ENCODE measurements at places on chromosomes 2 and 18.

DNA sequence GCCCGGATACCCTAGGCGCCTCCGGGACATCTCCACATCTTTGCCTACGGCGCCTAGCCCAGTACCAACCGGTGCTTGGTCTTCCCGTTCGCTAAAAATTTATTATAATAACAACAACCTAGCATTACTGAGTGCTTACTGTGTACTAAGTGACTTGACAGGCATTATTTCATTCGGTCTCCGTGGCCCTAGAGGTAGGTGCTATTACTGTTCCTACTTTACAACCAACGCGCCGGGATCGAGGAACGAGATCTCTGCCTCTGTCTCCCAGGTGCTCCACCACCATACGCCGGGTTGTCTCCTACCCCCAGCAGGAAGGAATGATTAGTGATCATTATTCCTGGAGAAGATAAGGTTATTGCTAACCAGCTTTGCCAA lies 657 bp upstream of the BIN1 start:
- DNase-seq = no peak

- DNase-seq = no peak
Measured at GRCh38 chr2:118846953-118847761, at the start of gene EN1. Gene EN1 (minus strand): TSS chr2:118847648. CDS start chr2:118847167, 481 bp downstream.

DNA sequence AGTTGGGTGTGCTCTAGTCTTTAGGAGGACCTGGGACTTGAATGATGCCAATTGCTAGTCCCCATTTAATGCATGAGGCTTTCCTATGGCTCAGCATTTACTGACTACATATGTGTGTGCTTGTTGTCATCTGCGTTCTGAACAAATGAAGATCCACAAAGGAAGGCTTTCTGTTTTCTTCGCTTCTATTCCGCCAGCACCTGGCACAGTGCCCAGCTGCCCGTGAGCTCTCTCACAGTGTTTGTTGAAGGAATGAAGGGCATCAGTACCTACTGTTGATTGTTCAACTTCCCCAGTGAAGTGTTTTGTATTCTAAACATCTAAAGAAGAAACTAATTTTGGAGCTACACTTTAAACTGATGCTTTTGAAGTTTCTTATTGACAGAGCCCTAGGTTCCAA lies 122.4 kb upstream of the LINC00305 start:
- DNase-seq = no peak

DNA sequence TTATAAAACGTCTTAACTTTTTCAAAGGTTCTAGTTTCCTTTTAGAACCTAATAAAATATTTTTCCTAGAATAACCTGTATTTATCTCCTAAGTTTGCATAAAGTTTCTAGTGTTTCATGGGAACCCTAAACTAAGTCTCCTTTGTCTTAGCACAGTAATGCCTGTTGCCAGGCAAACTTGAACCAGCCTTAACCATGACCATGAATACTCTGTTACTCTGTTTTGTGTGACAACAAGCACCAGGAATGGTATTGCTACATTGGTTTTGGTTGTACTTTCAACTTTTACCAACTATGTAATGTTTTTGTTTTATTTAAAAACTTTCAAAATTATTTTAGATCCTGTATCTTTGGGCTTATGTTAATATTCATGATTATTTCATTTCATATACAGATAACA lies 137.6 kb downstream of the CERS6 start:
- no peak for DNase-seq

DNA sequence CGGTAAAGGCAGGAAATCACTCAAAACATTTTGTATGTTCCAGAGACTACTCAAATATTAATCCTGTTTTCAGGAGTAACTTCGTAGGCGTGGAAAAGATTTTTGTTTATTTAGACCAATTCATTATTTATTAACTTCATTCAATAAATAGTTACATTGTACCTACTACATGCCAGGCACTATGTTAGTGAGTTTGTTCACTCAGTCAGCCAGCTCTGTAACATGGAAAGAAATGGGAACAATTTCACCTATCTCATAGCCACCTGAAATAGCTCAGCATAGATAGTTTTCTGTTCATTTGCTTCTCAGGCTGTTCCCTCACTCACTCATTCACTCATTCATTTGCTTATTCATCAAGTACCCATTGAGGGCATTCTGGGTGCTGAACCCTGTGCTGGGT lies 34.6 kb downstream of the TTC39C start:
- no peak for DNase-seq

DNA sequence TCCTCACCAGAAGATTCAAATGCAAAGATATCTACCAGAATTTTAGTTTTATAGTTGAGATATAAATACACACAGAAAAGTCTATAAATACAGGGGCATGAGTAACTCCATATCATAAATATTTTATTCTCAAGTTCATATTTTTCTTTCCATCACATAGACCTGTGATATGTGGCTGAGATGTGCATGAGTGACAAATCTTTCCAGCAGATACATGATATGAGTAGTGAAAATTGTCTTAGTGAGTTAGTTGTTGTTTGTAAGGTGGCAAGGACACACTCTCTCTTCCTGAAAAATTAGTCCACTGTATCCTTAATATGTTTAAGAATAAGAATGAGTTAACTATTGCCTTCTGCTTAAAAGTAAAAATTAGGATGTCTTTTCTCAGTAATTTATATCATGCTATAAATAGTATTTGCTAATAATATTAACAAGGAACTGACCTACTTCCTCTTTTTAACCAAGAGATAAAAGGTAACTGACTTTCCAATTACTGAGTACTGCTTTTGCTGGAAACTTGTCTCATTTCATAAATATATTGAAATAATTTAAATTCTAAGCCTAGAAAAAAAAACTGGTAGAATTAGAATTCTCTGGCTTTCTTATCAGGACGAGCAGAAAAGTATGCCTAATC lies 85.2 kb upstream of the SESTD1 start:
- no peak for DNase-seq

DNA sequence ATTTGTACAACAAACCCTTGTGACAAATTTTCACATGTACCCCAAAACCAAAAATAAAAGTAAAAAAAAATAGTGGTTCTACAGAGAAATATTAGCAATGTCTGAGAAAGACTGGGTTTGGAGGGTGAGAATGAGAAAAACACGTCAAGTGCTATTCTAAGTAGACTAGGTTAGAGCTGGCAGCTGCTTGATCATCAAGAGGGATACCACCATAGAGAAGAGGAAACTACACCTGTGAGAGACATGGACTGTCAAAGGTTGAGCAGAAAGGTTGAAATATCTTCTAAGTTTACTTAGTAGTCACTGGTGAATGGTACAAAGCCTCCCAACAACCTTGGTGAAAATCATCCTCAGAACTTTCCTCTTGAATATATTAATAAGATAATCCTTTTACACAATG lies 126.9 kb upstream of the ITGA4 start:
- DNase-seq = no peak

DNA sequence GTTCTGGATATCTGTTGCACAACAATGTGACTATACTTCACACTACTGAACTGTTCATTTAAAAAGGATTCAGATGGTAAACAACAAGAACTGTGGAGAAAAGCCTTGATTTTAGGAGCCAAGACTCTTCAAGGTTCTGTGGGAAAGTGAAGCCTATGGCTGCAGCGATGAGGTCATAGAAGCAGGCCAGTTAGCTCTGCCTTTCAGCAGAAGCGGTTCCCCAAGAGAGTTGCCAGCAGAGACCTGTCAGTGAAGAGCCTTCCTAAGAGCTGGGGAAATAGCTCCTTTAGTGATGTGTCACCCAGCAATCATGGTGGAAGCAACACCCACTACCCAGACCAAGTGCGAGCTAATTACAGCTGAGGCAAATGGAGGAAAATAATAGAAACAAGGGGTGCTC lies 346.5 kb upstream of the ETAA1 start:
- DNase-seq = no peak

GRCh38 chr2:156306821-156307220 lies 25.7 kb downstream of the NR4A2 start:
- DNase-seq = no peak

DNA sequence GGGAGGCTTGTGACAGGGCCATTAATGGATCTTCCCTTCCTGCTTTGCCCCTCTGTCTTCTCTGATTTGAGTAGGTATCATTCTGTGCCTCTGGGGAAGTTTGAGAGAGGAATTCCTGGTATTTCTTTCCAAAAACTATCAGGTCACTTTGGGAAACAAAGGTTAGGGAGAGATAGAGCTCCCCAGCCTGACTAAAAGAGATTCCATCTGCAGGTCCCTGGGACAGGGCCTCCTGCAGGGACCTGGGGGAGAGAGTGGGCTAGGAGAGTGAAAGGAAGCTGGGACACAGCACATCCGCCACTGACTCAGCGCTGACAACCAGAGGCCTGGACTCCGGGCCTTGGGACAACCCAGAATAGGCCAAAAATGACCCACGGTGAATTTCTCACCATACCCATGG lies 6.4 kb downstream of the GALNT14 start:
- no peak for DNase-seq

DNA sequence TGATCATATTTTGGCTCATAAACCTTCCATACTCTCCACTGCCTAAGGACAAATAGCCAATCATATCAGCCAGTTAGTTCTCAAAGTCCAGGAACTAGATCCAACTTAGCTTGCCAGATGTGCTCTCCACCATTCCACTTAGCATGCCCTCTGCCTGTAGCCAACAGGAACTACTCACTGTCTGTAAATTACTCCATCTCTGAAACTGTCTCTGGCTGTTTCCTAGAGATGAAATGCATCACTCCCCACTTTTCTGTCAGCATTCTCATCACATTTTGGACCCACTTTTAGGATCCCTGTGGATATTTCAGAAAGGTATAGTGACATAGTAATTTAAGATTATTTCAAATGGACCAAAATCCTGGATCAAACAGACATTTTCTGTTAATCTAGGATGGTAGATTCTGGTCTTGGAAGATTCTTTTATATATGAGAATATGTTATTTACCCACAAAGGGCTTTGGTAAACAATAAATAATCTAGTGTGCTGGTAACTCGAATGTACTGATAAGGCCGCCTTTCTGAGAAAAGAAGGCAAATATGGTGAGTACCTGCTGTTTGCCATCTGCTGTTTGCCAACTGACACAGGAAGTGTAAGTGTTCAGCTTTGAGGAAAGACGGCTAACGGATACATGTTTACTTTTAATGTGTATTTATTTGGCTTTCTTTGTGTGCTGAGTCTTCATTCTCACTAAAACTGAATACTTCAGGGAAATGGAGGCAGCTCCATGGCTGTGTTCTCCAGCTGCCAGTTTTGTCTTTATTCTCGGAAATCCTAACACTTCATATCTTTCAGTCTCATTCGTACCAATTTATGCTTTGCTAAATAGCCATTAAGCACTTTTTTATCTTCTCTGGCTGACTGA lies 79.5 kb downstream of the EVA1A start:
- no peak for DNase-seq

DNA sequence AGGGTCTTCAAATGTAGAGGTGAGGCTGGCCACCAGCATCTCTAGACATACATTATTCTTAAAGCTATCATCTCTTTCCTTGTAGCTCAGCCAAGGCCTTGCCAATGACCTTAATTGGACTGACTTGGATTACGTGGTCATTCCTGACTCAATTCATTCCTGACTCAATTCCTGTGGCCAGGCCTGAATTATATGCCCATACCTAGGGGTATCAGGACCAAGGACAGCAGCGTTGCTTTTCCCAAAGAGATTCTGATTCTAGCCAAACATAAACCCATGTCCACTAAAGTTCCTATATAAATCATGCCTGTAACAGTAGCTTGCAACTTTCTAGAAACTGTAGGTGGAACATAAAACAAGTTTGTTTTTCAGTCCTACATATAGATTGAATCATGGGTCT lies 231.7 kb downstream of the ARL6IP6 start:
- no peak for DNase-seq

DNA sequence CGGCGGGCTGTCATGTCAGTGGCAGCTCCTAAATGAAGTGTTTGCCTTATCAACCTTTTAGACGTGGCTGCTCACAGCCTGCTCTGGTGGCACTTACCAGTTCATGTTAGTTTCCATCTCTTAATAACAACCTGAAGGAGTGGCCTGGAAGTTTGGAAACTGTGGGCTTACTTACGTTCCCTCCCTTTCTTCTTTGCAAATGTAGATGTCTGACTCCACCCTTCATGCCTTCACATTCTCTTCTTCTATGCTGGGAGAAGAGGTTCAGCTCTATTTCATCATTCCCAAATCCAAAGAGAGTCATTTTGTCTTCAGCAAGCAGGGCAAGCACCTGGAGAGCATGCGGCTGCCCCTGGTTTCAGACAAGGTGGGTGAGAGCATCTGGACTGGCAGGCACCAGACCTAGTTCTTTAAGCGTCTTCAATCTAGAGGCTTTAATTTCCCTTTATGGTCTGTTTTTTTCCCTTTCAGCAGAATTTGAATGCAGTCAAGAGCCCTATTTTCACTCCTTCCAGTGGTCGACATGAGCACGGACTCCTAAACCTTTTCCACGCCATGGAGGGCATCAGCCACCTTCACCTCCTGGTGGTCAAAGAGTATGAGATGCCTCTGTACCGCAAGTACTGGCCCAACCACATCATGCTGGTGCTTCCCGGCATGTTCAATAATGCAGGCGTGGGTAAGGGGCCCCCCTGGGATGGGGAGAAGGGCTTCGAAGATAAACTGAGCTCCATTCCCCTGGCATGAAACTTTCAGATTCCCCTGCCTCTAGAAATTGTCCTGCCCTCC lies 92.4 kb downstream of the ESCO1 start:
- DNase-seq = no peak

DNA sequence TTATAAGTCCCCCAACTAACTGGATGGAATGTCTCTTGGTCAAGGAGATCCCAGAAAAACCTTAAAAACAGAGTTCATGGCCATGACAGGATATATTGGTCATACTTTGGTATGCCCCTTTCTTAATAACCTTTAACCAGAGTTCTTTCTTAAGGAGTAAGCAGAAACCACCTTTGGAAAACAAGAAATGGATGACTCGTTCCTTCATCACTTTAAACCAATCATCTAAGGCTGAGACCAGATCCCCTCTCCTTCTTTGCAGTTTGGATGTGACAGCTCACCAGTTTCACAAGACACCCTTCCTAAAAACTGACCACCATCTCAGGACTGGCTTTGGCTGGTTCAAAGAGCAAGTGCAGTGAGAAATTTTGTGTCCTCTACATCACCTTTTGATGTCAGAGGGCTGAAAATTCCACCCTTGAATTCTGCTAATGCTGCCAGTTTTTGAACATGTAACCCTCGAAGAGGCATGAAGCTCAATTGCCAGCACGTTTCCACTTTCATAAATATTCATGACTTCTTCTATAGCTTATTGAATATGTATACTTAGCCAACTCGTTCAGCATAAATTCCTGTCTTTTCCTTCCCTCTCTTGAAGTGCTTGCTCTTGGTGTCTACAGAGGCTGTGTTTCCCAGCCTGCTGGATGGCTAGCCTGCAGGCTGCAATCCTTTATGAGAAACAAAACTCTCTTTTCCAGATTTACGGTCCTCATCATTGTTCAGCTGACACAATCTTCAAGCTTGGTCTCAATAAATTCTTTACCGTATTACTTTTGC lies 1323.5 kb upstream of the TMEFF2 start:
- no peak for DNase-seq
